PC-9 (cell line): ENCODE measurements at places on chromosomes 1 and 21. TPM values are rescaled to one million over a fixed set of nuclear protein-coding genes. Genes with fewer than 3 reads are reported as not detected.

- DNase-seq: peak; percentile 56
Measured at GRCh38 chr1:230458509-230458908, 32.4 kb upstream of the PGBD5 start.

- no peak for DNase-seq
Measured at GRCh38 chr1:19647643-19648042, 3.5 kb downstream of the NBL1 start.

- DNase-seq: peak; percentile 53
Measured at GRCh38 chr1:244970236-244970743, 105.9 kb upstream of the HNRNPU start.

DNA sequence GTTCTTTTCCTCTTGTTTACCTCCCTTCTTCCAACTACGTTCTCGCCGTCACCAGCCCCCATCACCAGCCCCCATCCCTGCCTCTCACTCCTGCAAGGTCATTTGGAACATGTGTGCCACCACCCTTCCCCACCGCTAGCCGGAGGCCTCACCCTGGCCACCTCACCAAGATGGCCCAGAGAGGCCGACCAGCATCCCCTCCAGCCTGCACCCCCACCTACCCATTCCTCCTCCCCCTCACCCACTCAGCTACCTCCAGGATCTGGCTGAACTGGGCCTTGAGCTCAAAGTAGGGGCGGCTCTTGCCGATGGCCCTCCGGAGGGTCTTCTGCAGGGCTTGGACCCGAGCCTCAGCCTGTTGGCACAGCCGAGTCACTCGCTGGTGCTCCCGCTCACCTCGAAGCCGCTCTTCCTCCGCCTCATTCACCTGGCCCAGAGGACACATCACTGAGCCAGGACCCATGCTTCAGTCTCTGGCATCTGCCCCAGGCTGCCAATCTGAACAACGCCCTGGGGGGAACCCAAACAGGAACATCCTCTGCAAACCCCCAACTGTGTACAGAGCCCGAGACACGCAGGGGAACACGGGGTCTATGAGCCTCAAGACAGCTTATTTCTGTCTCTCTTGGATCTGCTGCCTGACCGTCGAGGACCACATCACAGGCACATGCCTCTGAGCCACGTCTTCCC lies 12.8 kb downstream of the SH3BP5L start:
- no peak for DNase-seq

OR2T11 gene
- not detected in 2 replicates for total RNA-seq

DNA sequence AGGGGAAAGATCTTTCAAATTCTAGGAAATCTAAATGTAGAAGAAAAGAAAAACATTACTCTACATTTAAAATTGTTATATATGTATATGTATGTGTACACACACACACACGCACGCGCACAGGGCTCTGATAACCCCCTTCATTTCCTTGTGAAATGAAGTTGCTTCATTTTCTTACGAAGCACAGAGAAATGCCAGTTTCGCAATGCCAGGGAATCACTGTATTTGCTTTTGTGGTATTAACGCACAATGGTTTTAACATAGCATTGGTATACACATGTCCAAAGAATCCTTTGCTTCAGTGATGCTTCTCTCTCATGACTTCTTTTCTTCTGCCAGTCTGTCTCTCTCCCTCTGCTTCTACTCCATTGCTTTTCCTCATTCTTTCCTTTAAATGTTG lies 8.4 kb upstream of the DDAH1 start:
- DNase-seq: peak; percentile 90

GRCh38 chr1:241779897-241780296 lies 68.1 kb upstream of the EXO1 start:
- DNase-seq: no peak

DNA sequence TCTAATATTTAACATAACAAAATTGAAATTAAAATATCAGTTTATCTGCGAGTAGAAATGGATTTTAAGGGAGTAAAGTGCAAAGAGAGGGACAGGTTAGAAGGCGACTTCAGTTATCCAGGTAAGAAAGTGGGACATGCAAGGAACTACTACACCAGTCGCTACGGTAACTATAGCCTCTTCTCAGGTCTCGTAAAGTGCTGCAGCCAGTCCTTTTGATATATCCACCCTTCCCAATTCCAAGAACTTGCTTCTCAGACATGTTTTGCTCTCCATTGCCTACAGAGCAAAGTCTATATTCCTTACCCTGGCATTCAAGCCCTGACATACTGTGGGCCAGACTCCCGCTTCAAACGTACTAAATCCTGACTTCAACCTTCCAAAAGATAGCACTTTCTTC lies 2.5 kb downstream of the COA7 start:
- DNase-seq: no peak

CTSS gene
- total RNA-seq: 6.3 and 7.2 TPM in 2 replicates

ZNF648 gene
- not detected in 2 replicates for total RNA-seq

- no peak for DNase-seq
Measured at GRCh38 chr1:159091180-159091560, 14.6 kb upstream of the AIM2 start.

GRCh38 chr1:228811712-228812305 lies 76.5 kb downstream of the RHOU start:
- no peak for DNase-seq

DNA sequence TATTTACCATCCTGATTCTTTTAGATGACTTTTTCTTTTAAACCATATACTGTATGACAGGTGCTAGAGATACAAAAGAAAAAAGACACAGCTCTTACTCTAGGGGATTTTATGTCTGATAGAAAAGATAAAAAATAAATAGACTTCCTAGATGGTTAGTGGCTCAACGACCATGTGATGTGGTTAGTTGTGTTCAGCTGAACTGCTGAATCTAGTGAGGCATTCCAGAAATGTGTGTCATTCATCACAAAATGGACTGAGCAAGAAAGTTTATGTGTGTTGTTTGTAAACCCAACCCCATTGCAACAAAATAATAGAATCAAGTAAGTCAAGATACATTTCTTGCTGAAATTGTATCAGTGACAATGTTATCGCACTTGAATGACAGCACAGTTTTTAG lies 205.8 kb upstream of the LYPLAL1 start:
- DNase-seq: no peak

VPS13D gene
- total RNA-seq: 31.1 and 36.2 TPM in 2 replicates

DNA sequence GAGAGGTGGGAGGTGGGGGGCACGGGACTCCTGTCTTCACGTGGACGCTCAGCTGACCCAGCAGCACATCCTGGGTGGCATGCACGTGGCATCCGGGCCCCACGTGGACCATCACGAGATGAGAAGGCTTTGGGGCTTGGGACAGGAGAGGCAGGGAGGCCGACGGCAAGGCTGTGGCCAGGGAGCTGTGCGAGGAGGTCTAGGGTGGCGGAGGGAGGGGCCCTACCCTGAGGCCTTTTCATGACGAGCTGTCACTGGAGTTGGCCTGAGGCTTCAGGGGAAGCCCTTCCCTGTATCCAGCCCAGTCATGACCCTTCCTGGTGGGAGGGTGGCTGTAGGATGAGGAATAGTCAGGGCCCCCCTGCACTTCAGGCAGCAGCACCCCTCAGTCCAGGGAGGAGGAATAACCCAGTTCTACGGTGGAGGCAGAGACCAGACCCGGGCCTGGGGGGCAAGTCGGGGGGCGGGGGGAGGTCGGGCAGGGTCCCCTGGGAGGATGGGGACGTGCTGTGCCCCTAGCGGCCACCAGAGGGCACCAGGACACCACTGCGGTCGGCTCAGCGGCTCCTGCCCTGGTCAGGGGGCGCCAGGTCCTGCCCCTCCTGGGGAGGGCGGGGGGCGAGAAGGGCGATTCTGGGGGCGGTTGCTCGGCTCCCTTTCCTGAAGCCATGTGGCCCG lies 2.0 kb upstream of the PERM1 start:
- DNase-seq: peak; percentile 55

- DNase-seq: no peak
Measured at GRCh38 chr1:33818071-33818470, 45.8 kb upstream of the HMGB4 start.

- DNase-seq: peak; percentile 82
Measured at GRCh38 chr1:235018161-235018560, 110.5 kb downstream of the TOMM20 start.

TGFB2 gene
- 65.7 and 74.3 TPM in 2 replicates for total RNA-seq

DNA sequence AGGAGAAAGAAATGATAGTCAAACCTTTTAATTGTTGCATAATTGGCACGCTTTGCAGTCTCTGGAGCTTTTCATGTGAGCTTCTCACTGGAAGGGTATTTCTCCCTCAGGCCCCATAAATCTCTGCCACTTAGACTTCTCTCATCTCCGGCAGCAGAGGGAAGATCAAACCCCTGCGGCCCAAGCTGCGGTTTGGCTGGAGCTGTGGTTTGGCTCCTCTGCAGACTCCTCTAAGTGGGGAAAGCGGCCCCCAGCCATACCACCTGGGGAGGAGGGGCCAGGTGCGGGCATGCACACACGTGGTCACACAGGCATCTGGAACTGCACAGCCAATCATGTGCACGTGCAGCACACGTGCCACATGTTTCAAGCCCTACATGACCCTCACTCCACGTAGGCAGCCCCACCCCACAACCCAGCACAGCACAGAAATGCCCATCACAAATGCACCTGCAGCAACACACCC lies 58.3 kb downstream of the UBE2T start:
- peak; percentile 88 for DNase-seq

GRCh38 chr1:240771450-240771849 lies 159.5 kb upstream of the GREM2 start:
- DNase-seq: no peak

DNA sequence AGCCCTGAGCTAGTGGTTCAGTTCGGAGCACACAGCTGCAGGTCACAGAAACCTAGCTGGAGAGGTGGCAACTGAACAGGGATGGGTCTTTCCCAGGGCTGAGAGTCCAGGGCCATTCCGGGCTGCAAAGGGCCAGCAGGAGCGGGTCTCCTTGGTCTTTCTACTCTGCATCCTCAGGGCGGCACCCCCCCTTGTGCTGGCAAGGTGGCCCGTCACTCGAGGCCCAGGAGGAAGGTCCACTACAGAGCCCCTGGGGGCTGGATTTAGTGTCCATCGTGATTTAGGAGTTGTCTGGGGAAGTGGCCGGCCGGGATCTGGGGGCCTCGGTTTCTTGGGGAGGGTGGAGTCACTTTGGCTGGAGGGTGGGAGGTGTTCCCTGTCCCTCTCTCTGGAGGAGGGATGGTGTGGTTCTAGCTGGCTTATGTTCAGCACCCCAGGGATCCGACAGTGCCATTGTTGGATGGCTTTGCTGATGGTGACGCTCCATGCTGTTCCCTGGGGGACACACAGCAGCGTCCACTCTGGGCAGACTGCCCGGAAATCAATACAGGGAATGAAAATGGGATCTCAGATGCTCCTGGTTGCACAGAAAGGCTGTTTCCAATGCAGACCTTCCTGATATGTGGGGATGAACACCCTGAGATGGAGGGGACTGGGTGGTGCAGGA lies 64.4 kb downstream of the UMODL1 start:
- no peak for DNase-seq

TMPRSS15 gene
- not detected in 2 replicates for total RNA-seq
